ENCODE measurements at places on chromosomes 12 and 14.

- DNase-seq: no peak
These were observed 5.3 kb downstream of the DYRK4 start for GRCh38 chr12:4567073-4567881.

DNA sequence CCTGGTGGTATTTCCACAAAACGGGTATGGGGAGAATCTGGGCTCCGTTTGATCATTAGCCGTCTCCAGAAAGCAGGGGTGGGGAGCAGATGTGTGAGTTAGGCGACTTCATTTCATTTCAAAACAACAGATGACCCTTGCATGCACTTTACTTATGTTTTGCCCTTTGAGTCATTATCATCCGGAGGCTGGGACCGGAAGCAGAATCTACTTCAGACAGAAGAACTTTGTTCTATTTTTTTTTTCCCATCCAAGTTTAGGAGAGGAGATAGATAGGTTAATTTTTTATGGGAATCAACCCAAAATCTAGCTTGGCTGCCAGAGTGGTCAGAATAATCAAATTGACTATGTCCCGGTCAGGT, 31.3 kb upstream of the CMAS start:
- no peak for DNase-seq

- DNase-seq: no peak
These were observed 21.4 kb downstream of the ADCY6 start for GRCh38 chr12:48767521-48767920.

DNA sequence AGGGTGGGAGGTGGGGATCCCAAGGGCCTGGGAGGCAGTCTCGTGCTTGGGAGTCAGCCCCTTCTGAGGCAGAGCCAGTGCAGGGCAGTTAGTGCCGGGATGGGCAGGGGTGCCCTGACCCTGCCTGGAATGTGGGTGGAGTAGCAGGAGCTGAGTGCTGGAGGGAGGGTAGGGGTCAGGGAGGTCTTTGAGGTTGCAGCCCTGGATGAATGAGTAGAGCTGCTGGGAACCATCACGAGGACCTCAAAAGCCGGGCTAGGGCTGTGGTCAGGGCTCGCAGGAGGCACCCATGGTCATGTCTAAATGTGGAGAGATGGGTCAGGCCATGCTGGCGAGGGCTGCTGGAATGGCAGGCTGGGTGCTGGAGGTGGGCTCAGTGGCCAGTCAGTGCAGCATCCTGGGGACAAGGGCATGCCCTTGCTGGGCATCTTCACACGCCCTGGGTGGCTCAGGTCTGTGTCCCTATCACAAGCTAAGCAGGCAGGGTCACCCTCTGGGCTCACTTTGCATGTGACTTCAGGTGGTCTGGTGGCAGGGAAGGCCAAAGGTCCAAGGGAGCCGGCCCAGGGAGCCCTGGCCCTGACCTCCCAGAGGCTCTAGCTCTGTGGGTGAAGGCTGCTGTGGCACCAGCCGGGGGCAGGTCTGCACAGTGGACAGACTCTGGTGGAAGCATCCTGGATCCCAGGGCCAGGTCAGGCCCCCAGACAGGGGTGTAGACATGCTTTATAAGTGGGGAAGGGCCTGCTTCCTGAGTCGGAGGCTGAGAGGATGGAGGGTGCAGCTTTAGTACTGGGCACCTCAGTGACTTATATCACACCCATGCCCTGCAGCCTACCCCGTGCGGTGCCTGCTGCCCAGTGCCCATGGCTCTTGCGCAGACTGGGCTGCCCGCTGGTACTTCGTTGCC, 24.5 kb downstream of the PAPLN start:
- no peak for DNase-seq

- no peak for DNase-seq
These were observed 155.9 kb upstream of the CCDC196 start for GRCh38 chr14:66330228-66330627.

DNA sequence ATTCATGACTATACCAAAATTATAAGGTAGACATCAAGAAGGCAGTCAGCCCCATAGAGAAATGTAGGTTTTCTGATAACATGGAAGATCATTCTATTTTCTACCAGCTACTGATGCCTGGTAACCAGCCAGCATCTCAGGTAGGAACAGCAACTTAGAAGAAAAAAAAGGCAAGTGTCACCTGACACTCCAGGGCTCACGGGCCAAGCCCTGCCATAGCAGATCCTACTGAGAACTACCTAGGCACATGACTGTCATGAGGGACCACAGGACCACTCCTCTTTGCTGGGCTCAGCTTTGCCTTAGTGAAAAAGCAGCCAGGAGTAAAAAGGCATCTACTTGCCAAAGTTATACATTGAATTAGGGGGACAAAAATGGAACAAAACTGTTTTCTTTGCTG, 33.4 kb downstream of the CORO1C start:
- DNase-seq: no peak

GRCh38 chr12:95784286-95784685, 6.3 kb downstream of the NTN4 start:
- no peak for DNase-seq

- DNase-seq: no peak
These were observed 25.8 kb downstream of the CDC42BPB start for GRCh38 chr14:103031566-103031911.

- no peak for DNase-seq
These were observed 107.1 kb downstream of the SLC6A15 start for GRCh38 chr12:84805474-84805858.

- no peak for DNase-seq
These were observed 25.7 kb downstream of the PMCH start for GRCh38 chr12:102171951-102172350.

DNA sequence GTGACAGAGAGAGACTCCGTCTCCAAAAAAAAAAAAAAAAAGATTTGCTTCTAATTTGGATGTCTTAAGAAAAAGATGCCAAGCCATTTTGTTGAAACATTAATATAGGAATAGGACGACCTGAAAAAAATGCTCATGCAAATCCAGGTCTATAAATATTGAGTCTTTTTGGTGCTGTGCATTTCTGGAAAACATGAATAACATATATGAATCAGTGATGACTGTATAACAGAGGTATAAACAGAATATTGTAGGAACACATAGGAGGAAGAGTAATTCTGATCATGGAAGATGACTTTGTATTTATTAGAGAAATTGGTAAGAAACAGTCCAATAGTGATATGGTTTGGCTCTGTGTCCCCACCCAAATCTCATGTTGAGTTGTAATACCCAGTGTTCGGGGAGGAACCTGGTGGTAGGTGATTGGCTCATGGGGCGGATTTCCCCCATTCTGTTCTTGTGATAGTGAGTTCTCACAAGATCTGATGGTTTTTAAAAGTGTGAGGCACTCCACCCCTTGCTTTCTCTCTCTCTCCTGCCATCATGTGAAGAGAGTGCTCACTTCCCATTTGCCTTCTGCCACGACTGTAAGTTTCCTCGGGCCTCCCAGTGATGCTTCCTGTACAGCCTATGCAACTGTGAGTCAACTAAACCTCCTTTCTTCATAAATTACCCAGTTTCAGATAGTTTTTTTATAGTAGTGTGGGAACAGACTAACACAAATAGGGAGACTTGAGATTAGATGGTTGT, 3.0 kb upstream of the SRSF5 start:
- DNase-seq: no peak

DNA sequence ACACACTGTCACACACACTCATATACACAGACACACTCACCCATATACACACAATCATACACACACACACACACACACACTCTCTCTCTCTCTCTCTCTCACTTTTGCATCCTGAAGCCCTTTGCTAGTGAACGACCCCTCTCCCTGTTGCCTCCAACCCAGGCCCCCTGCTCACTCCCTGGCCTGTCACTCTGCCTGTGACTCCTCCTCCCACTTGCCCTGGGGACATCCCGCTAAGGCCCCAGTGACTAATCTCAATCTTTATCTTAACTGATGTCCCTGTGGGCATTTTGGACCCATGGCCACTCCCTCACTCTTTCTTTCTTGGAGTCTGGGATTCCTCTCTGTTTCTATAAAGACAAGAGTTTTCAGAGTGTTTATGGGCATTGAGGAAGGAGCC, 10.9 kb upstream of the DLK1 start:
- no peak for DNase-seq

DNA sequence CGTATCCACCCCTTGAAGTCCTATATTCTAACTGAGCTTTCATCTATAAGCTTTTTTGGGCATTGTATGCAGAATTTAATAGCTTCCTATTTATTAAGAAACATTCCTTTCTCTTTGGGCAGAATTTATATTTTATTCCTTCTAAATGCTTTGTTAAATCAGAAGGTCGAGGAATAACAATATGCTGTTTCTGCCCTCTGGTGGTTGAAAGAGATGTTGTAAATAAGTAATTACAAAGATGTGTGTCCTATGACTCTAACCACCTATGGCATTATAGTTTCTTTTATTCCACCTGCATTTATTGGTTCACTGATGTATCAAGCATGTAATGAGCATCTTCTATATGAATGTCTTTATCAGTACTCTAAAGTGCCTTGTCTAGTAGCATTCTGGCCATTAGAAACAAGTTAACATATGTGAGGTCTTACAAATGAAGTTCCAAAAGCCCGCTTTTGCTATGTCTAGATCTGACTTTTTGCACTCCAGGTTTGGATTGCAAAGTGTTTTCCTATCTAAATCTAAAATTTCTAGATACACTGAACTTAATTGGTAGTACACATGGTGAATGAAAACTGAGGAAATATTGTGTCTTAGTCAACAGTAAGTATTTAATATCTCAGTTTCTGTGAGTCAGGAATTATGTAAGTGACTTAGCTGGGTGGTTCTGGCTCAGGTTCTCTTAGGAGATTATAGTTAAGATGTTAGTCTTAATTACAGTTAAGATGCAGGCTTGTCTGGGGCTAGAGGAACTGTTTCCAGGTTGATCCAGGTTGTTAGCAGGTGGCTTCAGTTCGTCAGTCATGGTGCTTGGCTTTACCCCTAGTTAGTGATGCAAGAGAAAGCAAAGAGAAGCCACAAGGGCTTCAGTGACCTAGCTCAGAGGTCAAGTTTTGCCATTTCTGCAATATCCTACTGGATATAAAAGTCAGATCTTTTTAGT, 57.5 kb downstream of the PLEKHA5 start:
- no peak for DNase-seq

DNA sequence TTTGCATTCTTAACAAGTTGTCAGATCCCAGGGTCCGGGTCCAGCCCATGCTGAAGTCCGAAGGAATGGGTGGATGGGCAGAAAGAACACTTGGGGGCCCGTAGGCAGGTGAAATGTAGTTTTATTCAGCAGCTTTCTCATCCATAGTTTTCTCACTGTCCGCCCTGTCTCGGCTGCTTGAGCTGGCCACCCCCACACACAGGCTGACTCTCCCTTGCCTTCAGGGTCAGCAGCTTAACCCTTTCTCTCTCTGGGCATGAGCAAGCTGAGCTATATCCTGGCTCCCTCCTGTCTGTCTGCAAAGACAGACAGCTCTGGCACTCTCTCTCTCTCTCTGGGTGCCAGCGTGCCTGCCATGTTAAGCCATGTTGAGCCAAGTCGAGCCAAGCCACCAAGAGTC, 163.9 kb downstream of the PTCSC3 start:
- no peak for DNase-seq

DNA sequence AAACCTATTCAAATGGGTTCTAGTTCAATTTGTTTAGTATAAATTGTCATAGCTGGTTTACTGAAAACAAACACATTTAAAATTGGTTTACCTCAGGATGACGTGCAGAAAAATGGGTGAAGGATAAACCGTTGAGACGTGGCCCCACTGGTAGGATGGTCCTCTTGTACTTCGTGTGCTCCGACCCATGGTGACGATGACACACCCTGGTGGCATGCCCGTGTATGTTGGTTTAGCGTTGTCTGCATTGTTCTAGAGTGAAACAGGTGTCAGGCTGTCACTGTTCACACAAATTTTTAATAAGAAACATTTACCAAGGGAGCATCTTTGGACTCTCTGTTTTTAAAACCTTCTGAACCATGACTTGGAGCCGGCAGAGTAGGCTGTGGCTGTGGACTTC, 8.3 kb downstream of the CALM1 start:
- no peak for DNase-seq

GRCh38 chr12:49422114-49422513, 54.9 kb downstream of the SPATS2 start:
- no peak for DNase-seq

GRCh38 chr14:74510223-74510931, 16.8 kb downstream of the ISCA2 start:
- DNase-seq: no peak

DNA sequence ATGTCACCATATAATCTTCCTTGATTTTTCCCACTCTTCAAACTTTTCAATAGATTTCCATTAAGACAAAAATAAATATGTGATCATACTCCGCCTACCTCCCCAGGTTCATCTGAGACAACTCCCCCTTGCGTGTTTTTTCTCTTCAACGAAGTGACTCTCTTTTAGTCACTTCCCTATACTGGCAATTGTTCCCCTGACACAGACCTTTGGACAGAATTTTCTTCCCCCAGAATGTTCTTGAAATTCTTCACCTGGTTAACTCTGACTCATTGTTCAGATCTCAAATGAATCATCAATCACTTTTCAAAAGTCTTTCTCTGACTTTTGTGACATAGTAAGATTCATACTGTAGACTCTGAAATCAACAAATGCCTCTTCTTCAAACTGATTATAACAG, 727.3 kb upstream of the LMO3 start:
- DNase-seq: no peak

DNA sequence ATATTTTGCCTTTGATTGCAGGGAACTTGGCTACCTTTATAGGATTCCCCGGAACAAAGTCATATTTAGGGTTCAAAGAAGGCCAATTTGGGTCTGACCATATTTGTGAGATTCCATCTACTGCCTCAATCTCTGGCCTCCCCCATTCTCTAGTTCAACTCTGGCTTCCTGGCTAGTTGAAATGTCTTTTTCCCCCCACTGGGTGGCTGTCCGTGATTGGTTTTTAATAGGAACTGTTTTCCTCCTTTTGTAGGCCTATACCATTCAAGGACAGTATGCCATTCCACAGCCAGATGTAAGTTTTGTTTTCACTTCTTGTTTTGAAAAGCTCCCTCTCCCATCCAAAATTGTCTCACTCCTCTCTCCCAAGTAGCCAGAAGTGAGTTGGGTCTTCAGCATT, 13.8 kb downstream of the PCBP2 start:
- no peak for DNase-seq

DNA sequence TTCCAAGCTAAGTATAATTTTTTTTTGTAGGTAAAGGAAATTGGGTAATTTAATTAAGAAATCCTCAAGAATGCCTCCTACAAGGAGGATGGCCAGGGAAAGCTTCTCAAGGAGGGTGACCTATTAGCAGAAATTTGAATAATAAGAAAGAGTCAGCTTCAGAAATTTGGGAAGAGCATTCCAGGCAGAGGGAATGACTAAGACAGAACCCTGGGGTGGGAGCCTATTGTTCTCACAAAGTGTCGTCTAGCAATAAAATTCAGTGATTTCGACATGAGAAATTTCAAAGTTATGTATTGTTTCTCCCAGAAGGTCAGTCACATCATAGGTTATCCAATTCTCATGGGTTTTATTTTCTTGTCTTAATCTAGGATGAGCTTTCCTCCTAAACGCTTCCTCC, 1168.4 kb downstream of the AACS start:
- DNase-seq: no peak

- no peak for DNase-seq
These were observed 122.7 kb downstream of the SSPN start for GRCh38 chr12:26317942-26318575.

DNA sequence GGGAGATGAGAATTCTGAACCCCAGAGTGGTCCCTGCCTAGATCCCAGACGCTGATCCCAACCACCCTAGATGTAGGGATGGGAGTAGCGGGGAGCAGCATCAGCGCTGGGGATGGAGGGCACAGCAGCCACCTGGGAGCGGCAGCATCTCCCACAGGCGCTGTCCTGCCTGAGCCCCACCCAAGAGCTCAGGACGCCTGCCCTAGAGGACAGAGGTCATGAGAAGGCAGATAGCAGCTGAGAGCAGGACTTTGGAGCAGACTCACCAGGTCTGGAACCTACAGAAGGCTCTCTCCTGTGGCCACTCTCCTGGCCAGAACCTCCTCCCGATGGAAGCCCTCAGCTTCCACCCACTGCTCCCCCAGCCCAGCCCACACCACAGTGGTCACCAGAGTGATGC, 7.2 kb downstream of the CCDC85C start:
- DNase-seq: no peak
